ENCODE measurements at places on chromosomes 12 and 14. TPM values are rescaled to one million over a fixed set of nuclear protein-coding genes. Genes with fewer than 3 reads are reported as not detected.

Gene MYL2
- 0.26 TPM for total RNA-seq

Gene PLEKHH1
- total RNA-seq, result 0.13 TPM

Gene DHRS2
- total RNA-seq, result 1.7 TPM

Gene PRH2
- not detected for total RNA-seq

Gene AMHR2
- not detected for total RNA-seq

Gene SLC39A5
- total RNA-seq, result not detected

Gene VIPAS39
- 25.2 TPM for total RNA-seq

Gene SLC17A8
- not detected for total RNA-seq

Gene NELL2
- not detected for total RNA-seq

Gene POTEM
- not detected for total RNA-seq

Gene GPR135
- 0.39 TPM for total RNA-seq

Measured in dermis microvascular lymphatic vessel endothelial cell (primary cell).